ENCODE measurements at places on chromosomes 2 and 18.

DNA sequence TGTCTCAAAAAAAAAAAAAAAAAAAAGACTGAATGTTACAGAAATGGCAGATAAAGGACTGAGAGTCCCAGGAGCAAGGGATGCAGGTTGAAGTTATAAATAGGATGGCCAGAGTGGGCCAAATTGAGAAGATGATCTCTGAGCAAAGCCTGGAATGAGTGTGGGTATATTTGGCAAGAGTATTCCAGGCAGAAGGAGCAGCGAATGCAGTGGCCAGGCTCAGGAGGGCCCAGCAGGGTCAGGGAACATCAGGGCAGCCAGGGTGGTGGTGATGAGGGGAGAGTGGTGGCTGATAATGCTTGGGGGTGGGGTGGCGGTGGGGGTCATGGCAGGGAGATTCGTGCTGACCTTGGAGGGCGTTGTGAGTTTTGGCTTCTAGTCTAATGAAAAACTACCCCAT, 141.3 kb upstream of the AGAP1 start:
- DNase-seq: no peak

GRCh38 chr2:65231121-65231520, 3.5 kb downstream of the ACTR2 start:
- DNase-seq: no peak

DNA sequence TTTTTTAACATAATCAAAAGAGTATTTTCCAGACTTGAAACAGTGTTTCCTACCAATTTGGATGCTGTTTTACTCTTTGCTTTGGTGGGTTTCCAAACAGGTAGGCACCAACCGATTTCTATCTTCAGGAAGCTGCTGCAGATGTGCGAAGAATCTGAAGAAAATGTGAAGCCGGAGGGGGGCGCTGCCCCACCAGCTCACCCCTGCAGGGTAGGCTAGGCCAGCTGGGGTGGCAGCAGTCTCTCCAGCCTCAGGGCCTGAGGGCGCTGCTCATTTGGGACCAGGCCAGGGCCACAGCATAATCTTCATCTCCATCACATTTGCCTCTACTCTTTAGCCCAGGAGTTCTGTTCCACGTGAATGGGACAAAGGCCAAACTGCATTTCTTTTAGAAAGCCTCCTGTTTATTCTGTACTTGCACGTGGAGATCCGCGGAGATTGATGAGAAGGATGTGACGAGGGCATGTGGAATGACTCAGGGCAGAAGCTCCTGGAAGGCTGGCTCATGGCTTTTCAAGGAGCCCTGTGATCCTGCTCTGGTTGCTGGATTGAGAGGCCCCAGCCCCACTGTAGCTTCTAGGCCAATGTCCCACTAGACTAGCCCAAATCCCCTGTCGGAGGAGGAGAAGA, 84.2 kb upstream of the FAM136A start:
- no peak for DNase-seq

DNA sequence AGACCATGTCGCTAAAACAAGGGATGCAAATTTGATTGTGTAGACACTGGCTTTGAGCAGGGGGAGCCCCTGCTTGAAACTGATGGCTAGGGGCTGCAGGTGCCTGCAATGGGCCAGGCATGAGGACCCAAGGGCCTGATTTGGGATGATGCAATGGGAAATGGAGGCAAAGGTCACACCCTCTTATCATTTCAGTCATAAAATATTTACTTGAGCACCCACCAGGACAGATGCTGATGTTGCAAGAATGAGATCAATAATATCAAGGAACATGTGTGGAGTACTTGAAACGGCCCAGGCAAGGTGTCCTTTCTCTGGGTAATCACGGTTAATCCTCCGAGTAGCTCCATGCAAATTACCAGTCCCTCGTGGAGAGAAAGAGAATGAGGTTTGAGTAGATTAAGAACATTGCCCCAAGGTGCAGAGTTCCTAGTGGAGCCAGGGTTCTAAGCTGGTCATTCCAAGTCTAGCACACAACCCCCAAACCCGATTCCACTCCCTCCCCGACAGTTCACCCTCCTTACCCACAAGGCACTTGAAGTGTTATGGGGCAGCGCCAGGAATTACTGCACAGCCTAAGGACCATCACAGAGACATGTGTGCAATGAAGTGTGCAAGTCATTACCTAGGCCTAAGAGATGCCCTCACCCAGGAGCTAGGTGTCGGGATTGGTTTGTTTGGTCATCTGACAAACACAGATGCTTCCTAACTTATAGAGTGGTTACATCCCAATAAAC, 14.0 kb upstream of the TMBIM1 start:
- no peak for DNase-seq

- DNase-seq: no peak
These were observed 664.2 kb downstream of the ARHGAP15 start for GRCh38 chr2:143793381-143793780.

DNA sequence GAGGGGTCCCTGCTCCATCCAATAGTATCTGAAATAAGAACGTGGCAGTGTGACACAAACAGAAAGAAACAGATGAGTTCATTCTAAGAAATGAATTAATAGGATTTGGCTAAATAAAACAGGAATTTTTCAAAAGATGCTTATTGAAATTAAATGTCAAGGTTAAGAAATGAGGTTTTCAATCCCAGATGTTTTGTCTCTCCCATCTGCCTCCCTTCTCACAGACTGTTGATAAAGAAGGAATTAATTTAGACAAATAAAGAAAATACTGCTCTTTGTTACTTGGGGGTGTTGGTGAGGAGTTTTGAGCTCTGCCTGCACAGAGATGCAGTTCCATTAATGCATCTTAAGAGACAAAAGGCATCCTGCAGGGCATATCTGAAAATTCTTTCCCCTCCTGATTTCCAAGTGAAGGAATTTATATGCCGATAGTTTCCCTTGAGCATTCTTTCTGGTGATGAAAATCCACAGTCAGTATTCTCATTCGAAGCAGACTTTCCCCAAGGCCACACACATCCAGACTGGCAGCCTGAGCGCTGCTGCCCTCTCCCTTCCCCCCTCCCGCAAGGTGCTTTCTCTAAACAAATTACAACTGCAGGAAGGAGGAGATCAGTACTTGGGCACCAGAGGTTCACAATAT, 385.4 kb upstream of the RND3 start:
- no peak for DNase-seq

Measured in NCI-H2081 (cell line).